ENCODE measurements at places on chromosomes 16 and 17. TPM values are rescaled to one million over a fixed set of nuclear protein-coding genes. Genes with fewer than 3 reads are reported as not detected.
A peak's percentile ranks its signal among the peaks of the same experiment; 100 is the strongest.

DNA sequence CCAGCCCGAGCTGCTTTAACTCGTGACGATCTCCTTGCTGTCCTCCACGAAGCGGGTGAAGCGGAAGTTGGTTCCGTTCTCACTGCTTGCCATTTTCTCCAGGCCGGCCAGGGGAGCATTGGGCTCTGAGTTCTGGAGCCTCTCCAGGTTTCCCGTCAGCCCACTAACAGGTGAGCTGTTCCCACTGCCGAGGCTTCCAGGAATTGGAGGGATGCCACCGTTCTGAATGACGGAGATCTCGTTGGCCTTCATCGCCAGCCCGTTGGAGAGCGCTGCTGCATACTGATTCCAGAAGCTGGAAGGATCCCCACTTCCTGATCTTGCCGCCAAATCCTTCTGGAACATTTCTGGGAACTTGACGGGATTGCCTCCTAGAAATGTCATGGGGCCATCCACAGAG is 14.0 kb downstream of the SALL1 start:
- peaks cover 92% of the 10 kb centered on the region for H3K27me3 ChIP-seq
- peaks cover 17% of the 10 kb centered on the region for H3K4me1 ChIP-seq
- H3K27ac ChIP-seq, result no peak overlapping the region

The MPV17L gene
- total RNA-seq, result 3.1 TPM

GRCh38 chr17:61155590-61156237 is 243.9 kb upstream of the TBX2 start:
- H3K27me3 ChIP-seq, result no peaks in the 10 kb centered on the region
- H3K27ac ChIP-seq, result peak overlapping the region; percentile 98
- no peak for DNase-seq
- H3K4me3 ChIP-seq, result peak overlapping the region; percentile 25
- peaks cover 83% of the 10 kb centered on the region for H3K4me1 ChIP-seq
- no peaks in the 10 kb centered on the region for H3K36me3 ChIP-seq

The CD19 gene
- not detected for total RNA-seq

GRCh38 chr16:88502371-88502770 is 49.3 kb downstream of the ZFPM1 start:
- no peaks in the 10 kb centered on the region for H3K27me3 ChIP-seq
- H3K4me1 ChIP-seq, result peaks cover 23% of the 10 kb centered on the region
- no peak for DNase-seq
- no peak overlapping the region for H3K27ac ChIP-seq
- peaks cover 2% of the 10 kb centered on the region for H3K36me3 ChIP-seq
- no peak overlapping the region for H3K4me3 ChIP-seq

- peak overlapping the region; percentile 18 for H3K4me3 ChIP-seq
- DNase-seq, result no peak
- H3K27ac ChIP-seq, result peak overlapping the region; percentile 47
- peaks cover 45% of the 10 kb centered on the region for H3K4me1 ChIP-seq
- no peaks in the 10 kb centered on the region for H3K36me3 ChIP-seq
Observed at GRCh38 chr17:50275279-50275678, 1.0 kb downstream of the TMEM92 start.

The TBX2 gene
- 173 TPM for total RNA-seq

- peaks cover 9% of the 10 kb centered on the region for H3K4me1 ChIP-seq
- H3K4me3 ChIP-seq, result no peak overlapping the region
- no peaks in the 10 kb centered on the region for H3K27me3 ChIP-seq
- DNase-seq, result no peak
- peaks cover 20% of the 10 kb centered on the region for H3K36me3 ChIP-seq
Observed at GRCh38 chr16:66560107-66560506, 6.1 kb upstream of the CMTM1 start.

- no peak overlapping the region for H3K27ac ChIP-seq
- DNase-seq, result no peak
- peaks cover 2% of the 10 kb centered on the region for H3K27me3 ChIP-seq
- peaks cover 16% of the 10 kb centered on the region for H3K4me1 ChIP-seq
Observed at GRCh38 chr16:12147681-12148080, 171.1 kb downstream of the SNX29 start.
